Amniotic stem cell (primary cell): ENCODE measurements at places on chromosomes 5 and 9.

DNA sequence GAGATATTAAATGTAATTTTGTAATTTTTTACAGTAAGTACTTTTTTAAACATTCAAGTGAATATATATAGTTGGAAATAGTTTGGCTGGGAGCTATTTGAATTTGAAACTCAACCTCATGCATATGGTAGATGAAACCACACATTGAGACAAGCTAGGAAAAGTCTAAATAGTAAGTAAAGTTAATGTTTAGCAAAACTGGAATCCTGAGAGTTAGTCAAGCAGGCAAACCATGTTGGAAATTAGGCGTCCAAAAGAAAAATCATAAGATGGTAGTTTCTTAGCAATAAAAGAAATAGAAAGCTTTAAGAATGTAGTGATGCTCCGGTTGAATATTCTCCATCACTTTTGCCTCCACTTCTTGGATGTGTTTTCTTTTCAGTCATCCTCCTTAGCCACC, 657.1 kb upstream of the CDH10 start:
- DNase-seq = no peak

- DNase-seq = no peak
Measured at GRCh38 chr9:128056086-128056485, 11.0 kb downstream of the NAIF1 start.

DNA sequence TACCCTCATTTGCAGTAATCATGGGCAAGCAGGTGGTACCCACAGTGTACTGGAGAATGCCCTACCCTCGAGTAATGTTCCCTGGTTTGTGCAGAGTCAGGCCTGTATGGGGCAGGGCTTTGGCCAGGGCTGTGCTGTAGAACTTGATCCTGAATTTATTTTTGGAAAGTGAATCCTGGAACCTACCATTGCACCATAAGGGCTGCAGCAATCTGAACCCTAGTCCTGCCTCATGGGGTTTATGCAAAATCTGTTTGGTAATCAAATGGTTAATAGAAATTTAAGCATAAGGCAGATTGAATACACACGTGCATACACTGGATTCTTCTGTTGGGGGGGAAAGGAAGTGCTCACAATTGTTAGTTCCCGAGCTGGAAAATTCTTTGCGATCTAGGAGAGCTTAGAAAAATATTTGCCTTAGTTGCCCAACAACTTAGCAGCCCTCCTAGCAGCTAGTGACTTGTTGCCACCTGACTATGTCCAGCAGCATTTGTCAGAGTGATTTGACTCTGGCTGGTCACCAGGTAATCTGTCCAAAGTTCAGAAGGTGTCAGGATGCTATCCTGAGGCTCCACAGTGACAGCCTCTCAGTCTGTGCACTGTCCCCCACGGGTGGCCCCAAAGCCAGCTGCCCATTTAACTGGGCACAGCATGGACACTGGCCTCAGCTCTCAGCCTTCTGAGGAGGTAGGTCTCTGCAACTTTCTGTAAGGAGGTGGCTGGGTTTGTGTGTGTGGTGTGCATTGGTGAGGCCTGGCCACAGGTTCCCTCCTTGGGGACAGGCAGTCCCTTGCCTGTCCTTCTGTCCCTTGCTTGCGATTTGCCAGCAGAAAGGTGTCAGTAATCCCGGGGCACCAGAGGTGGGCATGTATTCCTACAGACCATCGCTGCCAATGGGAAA, 8.3 kb downstream of the MVB12B start:
- DNase-seq = no peak

DNA sequence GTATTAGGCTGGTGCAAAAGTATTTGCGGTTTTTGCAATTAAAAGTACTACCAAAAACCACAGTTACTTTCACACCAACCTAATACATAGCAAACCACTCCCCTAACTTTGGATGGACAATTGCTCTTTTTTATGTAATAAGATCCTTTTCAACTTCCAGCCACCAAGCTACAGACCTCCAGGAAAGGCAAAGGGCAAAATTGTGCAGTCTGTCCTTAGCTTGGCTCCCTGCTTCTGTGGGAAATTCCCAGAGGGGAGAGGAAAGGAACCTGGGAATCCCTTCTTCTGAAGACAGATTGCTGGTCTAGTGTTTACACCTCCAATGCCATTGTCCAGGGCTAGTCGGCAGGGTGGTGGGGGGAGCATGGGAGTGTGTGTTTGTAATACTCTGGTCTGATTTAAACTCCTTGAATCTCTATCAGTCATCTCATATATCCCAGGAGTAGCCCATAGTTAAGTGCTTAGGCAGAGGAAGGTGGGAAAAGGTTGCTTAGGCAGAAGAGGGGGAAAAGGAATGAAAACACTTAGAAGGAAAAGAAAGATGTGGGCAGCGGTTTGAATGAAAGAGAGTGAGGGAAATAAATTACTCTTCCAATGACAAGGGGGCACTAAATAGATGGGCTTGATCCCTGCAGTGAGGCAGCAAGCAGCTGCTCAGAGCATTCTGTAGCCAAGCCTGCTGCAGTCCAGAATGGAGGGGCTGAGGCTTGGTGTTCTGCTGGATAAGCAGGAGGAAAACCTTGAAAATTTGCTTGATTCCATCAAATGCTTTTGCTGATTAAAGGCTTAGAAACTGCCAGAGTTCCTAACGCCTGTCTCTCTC, 86.9 kb upstream of the MAP1B start:
- no peak for DNase-seq

DNA sequence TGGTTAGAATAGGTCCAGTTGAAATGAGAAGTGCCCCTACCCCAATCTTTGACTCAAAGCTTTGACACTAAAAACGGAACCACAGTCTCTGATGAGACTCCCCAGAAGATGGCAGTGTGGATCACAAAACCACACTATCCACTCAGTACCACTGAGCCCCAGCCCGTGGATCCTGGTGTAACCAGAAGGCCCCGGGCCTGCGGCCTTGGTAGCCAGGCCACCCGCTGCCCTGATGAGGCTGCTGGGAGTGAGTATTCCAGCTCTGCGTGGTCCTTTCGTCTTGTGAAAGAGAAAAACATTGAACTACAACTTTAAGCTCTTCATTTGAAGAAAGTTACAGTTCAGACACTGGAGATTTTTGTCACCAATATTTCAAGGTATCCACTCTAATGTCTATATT, 42.2 kb upstream of the FBP1 start:
- peak; percentile 78 for DNase-seq

DNA sequence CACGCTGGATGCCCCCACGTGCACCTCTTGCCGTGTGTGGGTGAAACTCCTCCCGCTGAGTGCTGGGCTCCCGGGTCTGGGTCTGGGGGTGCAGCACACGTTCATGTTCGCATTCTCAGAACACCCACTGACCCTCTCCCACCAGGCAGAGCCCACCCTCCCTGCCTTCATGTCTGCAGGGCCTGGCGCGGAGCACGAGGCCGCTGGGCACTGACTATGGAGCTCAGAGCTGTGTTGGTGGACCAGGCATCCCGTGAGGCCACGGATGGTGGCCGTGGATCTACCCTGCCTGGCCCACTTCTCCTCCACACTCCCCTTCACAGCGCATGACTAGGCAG, 8.8 kb downstream of the LCN12 start:
- DNase-seq = no peak

GRCh38 chr5:177100714-177101121, 14.0 kb downstream of the FGFR4 start:
- no peak for DNase-seq
